ENCODE measurements at places on chromosomes 4 and X.

DNA sequence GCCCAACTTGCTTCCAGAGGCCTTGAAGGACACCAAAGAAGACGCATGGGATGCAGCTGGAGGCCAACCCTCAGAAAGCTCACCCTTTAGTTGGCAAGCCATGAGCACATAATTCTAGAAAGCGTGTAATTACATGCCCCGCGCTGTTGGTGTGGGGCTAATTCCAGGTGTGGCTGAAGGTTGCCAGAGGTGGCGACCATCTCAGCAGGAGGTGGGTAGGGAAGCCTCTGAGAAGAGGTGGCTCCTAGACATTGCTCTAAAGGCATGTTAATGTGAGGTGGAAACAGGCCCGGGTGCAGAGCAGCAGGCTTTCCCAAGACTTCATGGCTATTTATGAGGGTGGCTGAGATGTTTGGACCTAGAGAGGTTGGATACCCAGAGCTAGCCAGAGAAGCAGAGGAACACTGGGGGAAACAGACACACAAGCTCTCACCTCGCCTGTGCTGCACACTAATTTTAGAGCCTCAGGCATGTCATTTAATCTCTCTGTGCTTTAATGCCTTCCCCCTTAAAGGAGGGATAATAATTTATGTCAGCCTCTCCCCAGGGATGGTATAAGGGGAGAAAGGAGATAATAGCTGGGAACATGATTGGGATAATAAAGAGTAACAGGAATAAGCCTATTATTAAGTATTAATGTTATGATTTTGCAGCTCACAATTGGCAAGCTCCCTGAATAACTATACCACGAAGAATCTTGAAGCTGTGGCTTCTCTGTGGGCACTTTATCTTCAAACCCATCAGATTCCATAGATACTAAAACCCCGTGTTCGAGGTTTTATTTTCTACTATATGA lies 60.0 kb upstream of the HELT start:
- no peak for DNase-seq

- no peak for DNase-seq
Observed at GRCh38 chr4:86558797-86559196, 35.3 kb upstream of the PTPN13 start.

DNA sequence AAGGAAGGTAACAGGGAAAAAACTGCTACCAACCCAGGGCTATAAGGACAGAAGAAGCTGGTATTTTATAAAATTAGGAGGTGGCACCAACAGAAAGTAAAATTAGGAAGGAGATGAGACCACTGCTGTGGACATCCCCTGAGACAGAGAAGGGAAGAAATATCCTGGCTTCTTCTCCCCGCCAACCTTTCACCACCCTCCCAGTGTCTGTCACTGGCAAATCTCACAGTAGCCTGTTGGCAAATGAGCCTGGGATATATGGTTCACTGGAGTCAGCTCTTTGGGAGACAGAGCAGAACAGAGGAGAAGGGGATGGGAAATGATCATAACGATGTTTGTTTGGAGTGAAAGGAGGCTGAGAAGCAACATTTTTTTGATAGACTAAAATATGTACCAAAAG lies 190.9 kb upstream of the PACRGL start:
- no peak for DNase-seq

DNA sequence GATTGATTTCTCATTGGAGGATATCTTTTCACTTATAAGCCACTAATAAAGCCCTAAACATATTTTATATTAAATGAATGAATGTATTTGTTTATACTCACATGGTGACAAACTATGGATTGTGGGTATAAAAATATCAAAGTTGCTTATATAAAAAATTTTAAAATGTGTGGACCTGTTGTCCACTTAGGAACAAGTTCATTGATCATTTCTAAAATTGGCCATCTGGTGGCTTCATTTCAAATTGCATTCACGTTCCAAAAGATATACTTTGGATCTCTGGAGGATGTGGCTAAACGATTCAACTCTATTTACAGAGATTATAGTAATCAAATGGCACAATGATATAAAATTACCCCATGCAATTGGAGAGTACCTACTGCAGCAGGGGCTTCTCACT lies 32.5 kb downstream of the FSTL5 start:
- no peak for DNase-seq

GRCh38 chr4:25770847-25771246 lies 91.9 kb downstream of the SEL1L3 start:
- no peak for DNase-seq

DNA sequence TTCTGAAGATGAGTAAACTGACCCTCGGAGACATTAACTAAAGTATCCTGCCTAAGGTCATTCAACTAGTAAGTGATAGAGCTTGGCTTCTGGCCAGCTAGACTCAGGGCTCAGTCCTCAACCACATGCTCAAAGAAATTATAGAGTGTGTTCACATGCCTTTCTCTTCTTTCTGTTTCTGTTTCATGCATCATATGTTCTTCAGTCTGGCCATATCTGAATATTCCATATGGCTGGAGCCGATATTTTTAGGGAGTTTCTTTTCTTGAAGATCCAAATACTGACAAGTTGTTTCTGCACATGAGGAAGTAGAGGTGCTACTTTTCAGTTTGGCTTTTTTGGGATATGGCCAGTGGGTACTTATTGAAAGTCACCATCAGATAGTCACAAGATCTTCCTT lies 44.9 kb downstream of the MMRN1 start:
- DNase-seq: no peak

- no peak for DNase-seq
Observed at GRCh38 chr4:141158219-141158618, 24.9 kb upstream of the RNF150 start.

- DNase-seq: no peak
Observed at GRCh38 chrX:46704767-46705386, 54.0 kb downstream of the SLC9A7 start.

GRCh38 chrX:3271183-3271833 lies 75.1 kb downstream of the MXRA5 start:
- DNase-seq: no peak

DNA sequence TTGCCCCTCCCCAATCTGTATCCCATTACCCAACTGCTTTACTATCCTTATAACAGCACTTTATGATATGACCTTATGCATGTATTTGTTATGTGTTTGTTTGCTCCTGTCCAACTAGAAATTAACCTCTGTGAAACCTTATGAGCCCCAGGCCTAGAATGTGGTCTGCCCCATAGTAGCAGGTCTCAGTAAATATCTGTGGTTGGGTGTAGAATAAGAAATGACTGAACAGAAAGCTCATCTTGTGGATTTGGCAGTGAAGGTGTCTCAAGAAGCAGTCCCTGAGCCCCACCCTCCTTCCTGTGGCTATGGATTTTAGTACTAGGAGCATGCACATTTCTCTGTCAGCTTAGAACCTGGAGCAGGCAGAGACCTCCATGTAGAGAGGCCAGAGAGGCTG lies 229.0 kb upstream of the LCORL start:
- no peak for DNase-seq

Data from AG09319 (cell line).